ENCODE measurements at places on chromosomes 2 and 18. TPM values are rescaled to one million over a fixed set of nuclear protein-coding genes. Genes with fewer than 3 reads are reported as not detected.

DNA sequence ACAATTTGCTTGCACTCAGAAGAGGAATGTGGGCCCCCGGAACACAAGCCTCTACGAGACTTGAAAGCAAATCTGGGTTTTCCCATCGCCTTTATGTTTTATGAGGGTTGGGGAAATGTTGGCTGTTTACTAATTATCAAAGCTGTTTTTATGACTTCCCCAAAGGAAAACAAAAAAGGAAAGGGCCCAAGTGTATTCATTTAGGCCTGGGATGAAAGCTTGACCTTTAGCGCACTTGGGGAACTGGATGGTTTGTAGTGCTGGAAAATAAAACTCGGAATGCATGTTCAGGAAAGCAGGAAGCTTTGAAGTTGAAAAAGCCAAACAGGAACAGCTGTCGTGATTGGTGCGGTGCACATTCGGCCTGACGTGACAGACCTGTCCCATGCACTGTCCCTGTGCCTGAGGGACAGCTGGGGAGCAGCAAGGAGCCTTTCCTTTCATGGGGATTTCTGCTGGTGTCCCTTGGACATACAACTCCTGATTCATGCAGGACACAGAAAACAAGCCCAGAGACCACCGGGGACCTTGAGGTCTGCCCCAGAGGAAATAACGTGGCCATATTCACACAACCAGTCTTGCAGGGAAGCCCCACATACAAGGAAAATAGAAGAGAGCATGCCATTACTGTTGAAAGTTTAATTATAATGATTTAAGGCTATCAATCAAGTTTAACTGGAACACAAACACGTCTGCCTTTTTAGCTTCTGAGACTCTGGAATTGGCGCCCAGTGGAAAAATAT is 169.7 kb upstream of the APCDD1 start:
- H3K36me3 ChIP-seq = no peaks in the 10 kb centered on the region
- no peaks in the 10 kb centered on the region for H3K4me1 ChIP-seq
- DNase-seq = no peak
- H3K27me3 ChIP-seq = peaks cover 4% of the 10 kb centered on the region

DNA sequence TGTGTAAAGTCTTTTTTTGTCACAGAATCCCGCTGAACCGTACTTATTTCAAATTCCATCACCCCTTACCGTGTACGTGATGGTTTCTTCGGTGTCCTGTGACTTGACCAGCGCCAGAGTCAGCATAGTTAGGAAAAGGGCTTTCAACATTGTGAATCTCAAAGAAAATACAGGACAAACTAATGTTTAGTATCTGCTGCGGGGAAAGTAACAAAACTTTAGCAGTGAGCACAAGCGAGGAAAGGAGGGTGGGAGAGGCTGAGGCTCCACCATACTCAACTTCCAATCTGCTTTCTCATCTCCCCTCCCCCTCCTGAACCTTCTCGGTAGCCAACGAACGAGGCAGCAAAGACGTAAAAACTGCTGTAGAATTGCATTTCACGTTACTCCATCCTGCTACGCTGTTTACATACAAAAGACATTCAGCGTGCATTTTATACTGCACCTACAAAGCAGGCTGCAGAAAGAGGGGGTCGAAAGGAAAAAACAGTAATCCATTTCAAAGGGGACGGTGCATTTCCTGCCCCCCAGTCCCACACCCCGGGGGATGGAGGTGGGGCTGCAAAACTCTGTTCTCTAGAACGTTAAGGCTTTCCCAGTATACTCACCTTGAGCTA is 1.2 kb downstream of the EFEMP1 start:
- no peaks in the 10 kb centered on the region for H3K4me1 ChIP-seq
- DNase-seq = no peak
- no peaks in the 10 kb centered on the region for H3K36me3 ChIP-seq
- H3K27me3 ChIP-seq = peaks cover 27% of the 10 kb centered on the region
- no peak overlapping the region for H3K4me3 ChIP-seq

DNA sequence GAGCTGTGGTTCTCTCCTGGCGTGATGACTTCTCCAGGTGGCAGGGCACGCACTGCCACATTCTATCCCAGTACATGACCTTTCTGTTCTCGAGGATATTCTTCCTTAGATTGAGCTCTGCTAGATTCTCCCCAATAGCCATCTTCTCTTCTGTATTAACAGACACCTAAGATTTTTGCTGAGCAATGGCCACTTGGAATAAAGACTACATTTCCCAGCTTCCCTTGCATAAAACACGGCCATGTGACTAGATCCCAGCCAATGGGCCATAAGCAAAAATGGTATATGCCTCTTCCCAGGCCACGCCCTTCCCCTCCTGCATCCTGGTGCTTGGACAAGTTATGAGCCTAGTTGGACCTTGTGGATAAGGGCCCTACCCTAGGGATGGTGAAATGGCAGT is 82.1 kb downstream of the EIF2AK3 start:
- H3K27ac ChIP-seq = no peak overlapping the region
- peaks cover 29% of the 10 kb centered on the region for H3K27me3 ChIP-seq
- no peaks in the 10 kb centered on the region for H3K4me1 ChIP-seq
- H3K4me3 ChIP-seq = no peak overlapping the region
- no peak for DNase-seq

DNA sequence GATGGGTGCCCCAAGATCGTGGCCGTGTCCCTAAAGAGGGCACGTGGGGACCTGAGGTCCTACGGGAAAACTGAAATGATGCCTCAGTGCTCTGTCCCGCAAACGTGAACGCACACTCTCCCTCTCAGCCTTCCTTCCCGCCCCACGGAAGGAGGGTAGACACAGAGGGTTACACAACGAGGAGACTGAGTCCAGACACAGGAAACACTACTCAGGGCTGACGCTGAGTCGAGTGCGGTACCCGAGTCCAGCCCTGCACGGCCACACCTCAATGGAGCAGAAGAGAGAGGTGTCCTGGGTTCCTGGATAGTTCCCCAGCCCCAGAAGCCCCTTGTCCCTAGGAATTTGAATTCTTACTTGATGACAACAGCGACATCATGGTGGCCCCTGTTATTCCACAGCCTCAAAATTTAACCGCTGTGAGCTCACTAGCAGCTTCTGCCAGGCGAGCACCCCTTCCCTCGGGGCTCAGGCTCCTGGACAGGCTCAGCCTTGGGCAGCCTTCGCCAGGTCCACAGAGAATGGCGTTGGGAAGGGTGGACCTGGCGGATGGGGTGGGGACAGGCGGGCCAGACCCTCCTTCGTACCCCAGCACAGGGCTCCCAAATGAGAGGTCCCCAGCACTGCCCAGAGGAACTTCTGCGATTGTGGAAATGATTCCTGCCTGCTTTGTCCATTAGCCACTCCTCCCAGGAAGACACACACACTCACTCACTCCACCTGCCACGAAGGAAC is 980 bp upstream of the RNPEPL1 start:
- DNase-seq = no peak
- H3K4me1 ChIP-seq = peaks cover 75% of the 10 kb centered on the region
- peaks cover 27% of the 10 kb centered on the region for H3K36me3 ChIP-seq
- no peaks in the 10 kb centered on the region for H3K27me3 ChIP-seq
- peak overlapping the region; percentile 90 for H3K27ac ChIP-seq
- H3K4me3 ChIP-seq = peak overlapping the region; percentile 93

- peaks cover 5% of the 10 kb centered on the region for H3K36me3 ChIP-seq
- H3K4me3 ChIP-seq = no peak overlapping the region
- no peak for DNase-seq
- H3K27me3 ChIP-seq = no peaks in the 10 kb centered on the region
- H3K27ac ChIP-seq = no peak overlapping the region
Observed at GRCh38 chr2:24871852-24872333, 48.1 kb downstream of the ADCY3 start.

The CROCC2 gene
- total RNA-seq = not detected

- H3K27me3 ChIP-seq = no peaks in the 10 kb centered on the region
- DNase-seq = no peak
- H3K27ac ChIP-seq = no peak overlapping the region
- H3K36me3 ChIP-seq = no peaks in the 10 kb centered on the region
- H3K4me3 ChIP-seq = no peak overlapping the region
Observed at GRCh38 chr18:55763298-55763697, 175.3 kb upstream of the TCF4 start.

GRCh38 chr2:42939411-42940206 is 147.2 kb upstream of the HAAO start:
- DNase-seq = no peak
- no peaks in the 10 kb centered on the region for H3K36me3 ChIP-seq
- H3K4me3 ChIP-seq = no peak overlapping the region

GRCh38 chr2:205714058-205714776 is 31.9 kb downstream of the NRP2 start:
- no peaks in the 10 kb centered on the region for H3K27me3 ChIP-seq
- DNase-seq = no peak
- peaks cover 11% of the 10 kb centered on the region for H3K36me3 ChIP-seq
- peak overlapping the region; percentile 25 for H3K27ac ChIP-seq
- H3K4me3 ChIP-seq = peak overlapping the region; percentile 5
- peaks cover 78% of the 10 kb centered on the region for H3K4me1 ChIP-seq

DNA sequence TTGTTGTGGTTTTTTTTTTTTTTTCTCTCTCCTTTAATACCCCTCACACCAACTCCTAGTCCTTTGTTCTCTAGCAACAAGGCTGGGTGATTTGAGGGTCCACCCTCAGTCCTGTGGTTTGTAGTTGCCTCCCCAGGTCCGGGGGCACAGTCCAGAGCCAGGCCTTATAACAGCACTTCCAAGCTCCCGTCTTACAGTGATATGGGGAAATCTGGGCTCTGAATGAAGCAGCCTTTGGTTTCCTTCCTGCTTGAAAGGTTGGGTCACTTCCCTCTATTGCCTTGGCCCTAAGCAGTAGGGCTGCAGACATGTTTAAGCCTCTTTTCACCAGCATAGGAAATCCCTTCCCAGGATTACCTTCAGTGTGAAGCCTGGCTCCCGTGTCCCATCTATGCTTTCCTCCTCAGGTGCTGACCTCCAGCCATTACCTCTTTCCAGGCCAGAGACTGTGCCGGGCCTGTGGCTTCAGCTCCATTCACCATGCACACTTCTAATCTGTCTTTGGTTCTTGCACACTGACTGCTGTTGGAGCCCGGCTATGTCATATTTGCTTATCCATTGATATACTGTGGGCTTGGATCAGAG is 21.2 kb upstream of the NTSR2 start:
- no peaks in the 10 kb centered on the region for H3K36me3 ChIP-seq
- no peak overlapping the region for H3K4me3 ChIP-seq
- no peak for DNase-seq

GRCh38 chr2:177673602-177674595 is 281.3 kb downstream of the AGPS start:
- H3K36me3 ChIP-seq = no peaks in the 10 kb centered on the region
- no peak overlapping the region for H3K4me3 ChIP-seq
- no peak overlapping the region for H3K27ac ChIP-seq
- peaks cover 11% of the 10 kb centered on the region for H3K27me3 ChIP-seq
- peaks cover 20% of the 10 kb centered on the region for H3K4me1 ChIP-seq

GRCh38 chr2:204110338-204110741 is 173.8 kb downstream of the ICOS start:
- peak overlapping the region; percentile 90 for H3K27ac ChIP-seq
- H3K36me3 ChIP-seq = no peaks in the 10 kb centered on the region
- H3K27me3 ChIP-seq = no peaks in the 10 kb centered on the region
- DNase-seq = peak; percentile 76

DNA sequence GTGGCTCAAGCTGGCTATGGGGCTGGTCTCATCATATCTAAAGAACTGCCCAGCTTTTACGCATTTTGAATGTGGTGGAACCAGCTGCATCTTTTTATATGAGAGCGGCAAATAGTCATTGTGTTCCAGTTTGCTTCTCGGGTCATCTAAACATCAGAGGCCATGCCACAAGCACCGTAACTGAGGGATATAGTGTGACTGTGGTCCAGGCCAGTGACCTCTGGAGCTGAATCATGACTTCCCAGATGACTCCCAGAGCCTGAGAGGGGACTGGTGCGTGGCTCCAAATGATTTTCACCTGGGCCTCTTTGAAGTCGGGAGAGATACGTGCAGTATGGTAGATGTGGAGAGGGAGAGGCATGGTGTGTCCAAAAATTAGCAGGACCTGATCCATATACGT is 271.0 kb downstream of the NEDD4L start:
- no peak overlapping the region for H3K27ac ChIP-seq
- H3K27me3 ChIP-seq = peaks cover 12% of the 10 kb centered on the region
- H3K4me1 ChIP-seq = peaks cover 16% of the 10 kb centered on the region
- no peak for DNase-seq
- no peaks in the 10 kb centered on the region for H3K36me3 ChIP-seq

DNA sequence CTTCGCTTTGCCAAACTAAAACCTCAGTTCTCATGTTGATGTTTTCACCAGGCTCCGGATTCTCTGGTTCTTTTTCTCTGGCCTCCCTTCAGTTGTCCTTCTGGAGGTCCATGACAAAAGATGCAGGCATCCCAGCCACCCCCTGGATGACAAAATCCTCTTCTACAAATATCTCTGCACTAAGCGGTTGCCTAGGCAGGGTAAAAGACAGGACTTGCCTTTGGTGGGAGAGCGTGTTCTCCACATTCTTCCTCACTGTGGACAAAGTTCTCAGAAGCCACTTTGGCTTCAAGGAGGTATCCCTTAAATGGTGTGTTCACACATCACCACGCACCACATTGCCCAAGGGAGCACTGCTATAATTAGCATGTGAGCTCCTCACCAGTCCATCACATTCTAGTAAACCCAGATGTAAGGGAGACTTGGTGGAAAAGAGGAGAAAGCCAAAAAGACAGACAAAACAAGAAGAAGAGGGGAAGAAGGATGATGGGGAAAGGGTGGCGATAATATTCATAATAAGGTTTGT is 23.6 kb upstream of the MRPL33 start:
- H3K4me3 ChIP-seq = no peak overlapping the region
- H3K36me3 ChIP-seq = peaks cover 2% of the 10 kb centered on the region
- H3K4me1 ChIP-seq = no peaks in the 10 kb centered on the region
- H3K27ac ChIP-seq = no peak overlapping the region
- H3K27me3 ChIP-seq = peaks cover 18% of the 10 kb centered on the region
- DNase-seq = no peak

The CDK5R2 gene
- total RNA-seq = not detected

DNA sequence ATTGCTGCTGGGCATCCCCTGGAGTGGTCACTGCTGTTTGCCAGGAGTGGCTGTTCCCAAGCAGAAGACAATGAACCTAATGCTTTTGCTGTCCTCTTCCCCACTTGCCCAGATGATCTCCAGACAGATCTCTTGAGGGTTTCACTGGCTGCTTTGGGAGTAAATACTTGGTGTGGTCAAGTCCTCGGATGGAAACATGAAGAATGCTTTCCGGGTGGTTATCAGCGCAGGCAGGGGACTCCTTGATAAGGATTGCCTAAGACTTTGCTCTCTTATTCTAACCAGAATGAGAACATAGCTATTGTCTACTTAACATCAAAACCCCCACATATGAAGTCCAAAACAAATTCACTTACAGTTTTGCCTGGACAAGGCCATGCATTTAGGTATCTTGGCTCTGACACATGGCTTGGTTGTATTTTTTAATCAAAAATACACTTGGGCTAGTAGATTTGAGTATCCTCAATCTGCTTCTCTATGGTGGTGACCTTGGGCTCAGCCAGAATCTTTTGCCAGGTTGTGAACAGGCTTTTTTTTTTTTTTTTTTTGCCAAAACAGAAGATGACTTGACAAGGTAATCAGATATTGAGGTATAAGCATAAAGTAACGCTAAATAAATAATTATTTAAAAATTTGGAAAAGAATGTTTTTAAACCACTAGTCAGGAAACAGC is 34.8 kb upstream of the MYO3B start:
- H3K27ac ChIP-seq = no peak overlapping the region
- no peak for DNase-seq
- H3K4me1 ChIP-seq = no peaks in the 10 kb centered on the region
- no peaks in the 10 kb centered on the region for H3K36me3 ChIP-seq
- no peaks in the 10 kb centered on the region for H3K27me3 ChIP-seq

All from activated T-helper 1 cell treated with anti-CD3 and anti-CD28 coated beads, Interleukin-12 subunit alpha, Interleukin-12 subunit beta, Interleukin-2, Interleukin-4 antibody, amounts not matched to agents 30 ng/mL and 10 ng/mL and 1 ng/mL, durations not matched to agents 14 hours and 24 hours and 36 hours (primary cell).